ENCODE measurements at places on chromosomes 12 and 14.

- no peak for DNase-seq
Measured at GRCh38 chr14:100313464-100314230, 7.4 kb upstream of the SLC25A29 start.

- no peak for DNase-seq
Measured at GRCh38 chr14:36320897-36321381, 502 bp upstream of the MBIP start.

- no peak for DNase-seq
Measured at GRCh38 chr12:52513736-52514135, 6.5 kb downstream of the KRT5 start.

GRCh38 chr14:101083564-101084435, 180.3 kb upstream of the RTL1 start:
- no peak for DNase-seq

GRCh38 chr12:91566328-91567099, 383.9 kb upstream of the DCN start:
- DNase-seq = no peak

Measured in fibroblast of skin of right quadriceps (primary cell).